ENCODE measurements at places on chromosomes 4 and X. TPM values are rescaled to one million over a fixed set of nuclear protein-coding genes. Genes with fewer than 3 reads are reported as not detected.

DNA sequence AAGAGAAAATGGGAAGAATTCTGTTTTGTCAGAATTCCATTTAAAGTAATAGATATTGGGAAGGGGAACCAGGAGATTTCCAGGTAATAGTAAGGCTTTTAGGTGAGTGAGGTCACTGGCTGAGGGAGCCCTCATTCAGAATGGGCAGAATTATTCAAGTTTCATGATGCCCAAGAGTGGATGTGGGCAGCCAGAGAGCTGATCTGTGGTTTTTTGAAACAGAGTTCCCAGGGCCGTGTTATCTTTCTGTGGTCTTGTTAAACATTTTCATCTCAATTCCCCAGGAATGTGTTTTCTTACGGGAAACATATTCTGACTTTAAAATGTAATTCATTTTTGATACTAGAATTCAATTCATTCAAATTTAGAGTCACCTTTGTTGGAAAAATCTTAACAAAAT, 182.0 kb upstream of the AADAT start:
- H3K27me3 ChIP-seq, result no peaks in the 10 kb centered on the region
- H3K4me1 ChIP-seq, result no peaks in the 10 kb centered on the region
- H3K4me3 ChIP-seq, result no peak overlapping the region
- no peaks in the 10 kb centered on the region for H3K36me3 ChIP-seq
- no peak for DNase-seq

DNA sequence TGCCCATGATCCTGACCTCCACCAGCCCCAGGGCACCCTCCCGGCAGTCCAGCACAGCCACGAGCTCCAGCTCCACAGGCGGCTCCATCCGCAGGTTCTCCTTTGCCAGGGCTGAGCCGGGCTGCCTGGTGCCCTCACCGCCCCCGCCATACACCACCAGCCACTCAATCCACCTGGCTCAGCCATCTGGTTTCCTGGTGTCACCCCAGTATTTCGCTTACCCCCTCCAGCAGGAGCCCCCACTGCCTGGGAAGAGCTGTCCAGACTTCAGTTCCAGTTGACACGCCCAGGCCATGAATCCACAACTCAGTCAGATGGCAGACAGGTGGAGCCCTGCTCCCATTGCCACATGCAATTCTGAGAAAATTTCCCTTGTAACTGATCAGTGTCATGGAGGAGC, 3.9 kb downstream of the SHISA3 start:
- H3K27ac ChIP-seq, result no peak overlapping the region
- peaks cover 23% of the 10 kb centered on the region for H3K27me3 ChIP-seq
- DNase-seq, result no peak
- H3K36me3 ChIP-seq, result no peaks in the 10 kb centered on the region

The KIAA1210 gene
- not detected for total RNA-seq

- H3K4me1 ChIP-seq, result no peaks in the 10 kb centered on the region
- DNase-seq, result no peak
- no peaks in the 10 kb centered on the region for H3K27me3 ChIP-seq
- no peaks in the 10 kb centered on the region for H3K36me3 ChIP-seq
- no peak overlapping the region for H3K4me3 ChIP-seq
- H3K27ac ChIP-seq, result no peak overlapping the region
Observed at GRCh38 chrX:31057691-31058090, 14.2 kb downstream of the FTHL17 start.

The WDR17 gene
- 0.38 TPM for total RNA-seq

Measured in natural killer cell (primary cell).